Aorta (tissue), 5 donors: ENCODE measurements at places on chromosomes 12 and 14. TPM values are rescaled to one million over a fixed set of nuclear protein-coding genes. Genes with fewer than 3 reads are reported as not detected.

DNA sequence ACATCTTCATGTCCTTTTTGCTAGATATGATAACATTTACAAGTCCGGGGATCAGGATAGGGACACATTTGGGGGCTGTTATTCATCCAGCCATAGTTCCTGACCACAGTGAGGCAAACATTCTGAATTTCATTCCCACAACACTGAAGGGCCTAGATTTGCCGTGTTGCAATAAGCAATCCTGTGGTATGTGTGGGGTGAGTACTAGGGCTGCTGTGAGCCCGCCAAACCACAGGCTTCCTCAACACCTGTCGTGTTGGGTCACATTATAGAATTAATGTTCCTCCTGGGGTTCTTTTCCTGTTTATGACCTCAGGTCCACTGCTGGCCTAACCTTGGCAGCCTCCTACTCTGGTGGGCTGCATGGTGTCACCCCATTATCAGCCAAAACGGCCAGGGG is 119.2 kb downstream of the TBC1D30 start:
- H3K4me1 ChIP-seq: peaks cover 2% of the 10 kb centered on the region
- no peak overlapping the region for H3K4me3 ChIP-seq
- DNase-seq: no peak
- H3K27ac ChIP-seq: no peak overlapping the region
- H3K27me3 ChIP-seq: no peaks in the 10 kb centered on the region
- no peaks in the 10 kb centered on the region for H3K36me3 ChIP-seq

The LRFN5 gene
- 0.94 TPM for total RNA-seq

GRCh38 chr14:74934476-74935359 is 11.7 kb upstream of the RPS6KL1 start:
- H3K27ac ChIP-seq: no peak overlapping the region
- no peaks in the 10 kb centered on the region for H3K27me3 ChIP-seq
- DNase-seq: peak; percentile 54
- H3K4me1 ChIP-seq: no peaks in the 10 kb centered on the region

DNA sequence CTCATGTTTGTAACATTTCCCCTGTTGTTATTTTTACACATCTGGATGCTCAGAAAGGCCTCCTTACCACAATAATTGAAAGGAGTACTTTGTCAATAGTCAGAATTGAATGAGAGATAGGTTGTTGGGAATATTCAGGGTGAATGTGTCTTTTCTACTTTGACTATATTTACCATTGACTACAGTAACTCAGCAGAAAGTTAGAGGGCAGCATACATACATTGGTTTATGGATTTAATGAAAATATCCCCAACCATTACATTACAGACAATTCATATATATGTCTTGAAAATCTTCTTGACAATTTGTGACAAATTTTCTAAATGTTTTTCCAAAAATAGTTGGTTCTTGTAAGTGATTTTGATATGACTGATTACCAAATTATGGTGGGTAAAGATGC is 97.7 kb downstream of the NTS start:
- H3K27ac ChIP-seq: no peak overlapping the region
- no peak overlapping the region for H3K4me3 ChIP-seq
- H3K36me3 ChIP-seq: no peaks in the 10 kb centered on the region

DNA sequence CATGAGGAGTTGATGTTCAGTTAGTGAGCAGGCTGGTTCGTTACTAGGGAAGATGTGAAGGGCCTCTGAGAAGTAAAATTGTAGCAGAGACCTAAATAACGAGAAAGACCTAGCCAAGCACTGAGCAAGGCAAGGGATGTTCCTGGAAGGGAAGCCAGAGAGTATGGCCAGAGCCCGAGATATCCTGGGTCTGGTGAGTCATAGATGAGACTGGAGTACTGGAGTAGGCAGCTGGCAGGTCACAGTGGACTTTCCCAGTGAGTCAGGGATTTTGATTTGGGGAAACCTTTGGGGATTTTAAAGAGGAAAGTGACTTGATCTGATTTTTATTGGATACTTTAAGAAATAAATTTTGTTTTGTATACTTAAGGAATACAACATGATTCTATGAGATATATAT is 369.0 kb downstream of the DIO2 start:
- H3K27ac ChIP-seq: no peak overlapping the region
- peaks cover 2% of the 10 kb centered on the region for H3K4me1 ChIP-seq
- H3K4me3 ChIP-seq: no peak overlapping the region
- H3K27me3 ChIP-seq: no peaks in the 10 kb centered on the region
- no peak for DNase-seq

DNA sequence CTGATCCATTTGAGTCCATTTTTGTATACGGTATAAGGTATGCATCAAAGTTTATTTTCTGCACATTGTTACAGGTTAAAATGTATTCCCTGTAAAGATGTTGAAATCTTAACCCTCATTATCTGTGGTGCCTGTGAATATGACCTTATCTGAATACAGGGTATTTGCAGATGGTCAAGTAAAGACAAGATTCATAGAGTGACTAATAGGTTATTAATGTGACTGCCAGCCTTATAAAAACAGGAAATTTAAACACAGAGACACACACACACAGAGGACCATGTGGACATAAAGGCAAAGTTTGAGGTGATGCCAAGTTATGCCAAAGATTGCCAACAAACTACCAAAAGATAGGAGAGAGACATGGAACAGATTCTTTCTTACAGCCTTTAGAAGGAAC is 347.2 kb upstream of the DCN start:
- H3K4me1 ChIP-seq: no peaks in the 10 kb centered on the region
- H3K4me3 ChIP-seq: no peak overlapping the region
- no peaks in the 10 kb centered on the region for H3K27me3 ChIP-seq
- no peak overlapping the region for H3K27ac ChIP-seq

The CMA1 gene
- total RNA-seq: 2.8 TPM

The SRRM4 gene
- 0.27 TPM for total RNA-seq

DNA sequence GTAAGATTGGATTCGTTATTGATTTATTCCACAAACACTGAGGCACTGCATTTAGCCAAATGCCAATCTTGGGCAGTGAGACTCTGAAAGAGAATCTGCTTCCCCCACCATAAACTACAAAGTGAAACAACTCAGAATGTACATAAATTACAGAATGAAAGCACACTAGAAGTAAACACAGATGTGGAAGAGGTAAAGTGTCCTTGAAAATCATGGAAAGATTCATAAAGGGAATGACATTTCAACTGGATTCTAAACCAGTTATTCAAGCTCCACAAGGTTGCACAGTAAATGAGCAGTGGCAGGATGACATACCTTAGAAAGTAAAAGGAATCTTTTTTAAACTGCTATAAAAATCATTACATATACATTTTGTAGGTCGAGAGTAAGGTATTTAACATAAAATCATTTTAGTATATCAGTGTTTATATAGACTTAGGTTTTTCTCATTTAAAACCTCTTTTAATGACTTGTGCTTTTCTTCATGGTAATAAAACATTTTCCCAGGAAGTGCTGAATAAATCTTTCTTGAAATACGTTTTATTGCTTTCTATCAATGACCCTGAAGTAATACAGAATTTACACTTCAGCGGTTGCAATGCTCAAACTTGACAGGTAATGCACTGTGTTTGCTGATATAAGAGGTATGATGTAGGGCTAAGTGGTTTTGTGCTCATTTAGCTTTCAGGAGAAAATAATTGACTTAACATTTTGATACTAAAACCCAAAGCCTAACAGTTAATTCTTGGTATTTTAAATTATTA is 270.6 kb downstream of the NAV3 start:
- H3K4me1 ChIP-seq: no peaks in the 10 kb centered on the region
- no peak for DNase-seq
- H3K27me3 ChIP-seq: no peaks in the 10 kb centered on the region
- no peak overlapping the region for H3K27ac ChIP-seq
- no peak overlapping the region for H3K4me3 ChIP-seq

The CHST11 gene
- total RNA-seq: 31.0 TPM

GRCh38 chr12:86838711-86839110 is 582.5 kb upstream of the MGAT4C start:
- no peak overlapping the region for H3K27ac ChIP-seq
- H3K27me3 ChIP-seq: no peaks in the 10 kb centered on the region
- H3K4me1 ChIP-seq: no peaks in the 10 kb centered on the region

The SLC38A2 gene
- total RNA-seq: 329 TPM

- H3K27me3 ChIP-seq: no peaks in the 10 kb centered on the region
- DNase-seq: no peak
- no peak overlapping the region for H3K27ac ChIP-seq
- no peaks in the 10 kb centered on the region for H3K4me1 ChIP-seq
- no peaks in the 10 kb centered on the region for H3K36me3 ChIP-seq
- H3K4me3 ChIP-seq: no peak overlapping the region
Measured at GRCh38 chr14:97155814-97156213, 358.6 kb downstream of the VRK1 start.

The LPAR5 gene
- total RNA-seq: 2.5 TPM

GRCh38 chr12:89358805-89359204 is 6.5 kb upstream of the DUSP6 start:
- DNase-seq: no peak
- H3K4me1 ChIP-seq: peaks cover 13% of the 10 kb centered on the region
- H3K27ac ChIP-seq: no peak overlapping the region
- no peaks in the 10 kb centered on the region for H3K27me3 ChIP-seq
- no peak overlapping the region for H3K4me3 ChIP-seq

DNA sequence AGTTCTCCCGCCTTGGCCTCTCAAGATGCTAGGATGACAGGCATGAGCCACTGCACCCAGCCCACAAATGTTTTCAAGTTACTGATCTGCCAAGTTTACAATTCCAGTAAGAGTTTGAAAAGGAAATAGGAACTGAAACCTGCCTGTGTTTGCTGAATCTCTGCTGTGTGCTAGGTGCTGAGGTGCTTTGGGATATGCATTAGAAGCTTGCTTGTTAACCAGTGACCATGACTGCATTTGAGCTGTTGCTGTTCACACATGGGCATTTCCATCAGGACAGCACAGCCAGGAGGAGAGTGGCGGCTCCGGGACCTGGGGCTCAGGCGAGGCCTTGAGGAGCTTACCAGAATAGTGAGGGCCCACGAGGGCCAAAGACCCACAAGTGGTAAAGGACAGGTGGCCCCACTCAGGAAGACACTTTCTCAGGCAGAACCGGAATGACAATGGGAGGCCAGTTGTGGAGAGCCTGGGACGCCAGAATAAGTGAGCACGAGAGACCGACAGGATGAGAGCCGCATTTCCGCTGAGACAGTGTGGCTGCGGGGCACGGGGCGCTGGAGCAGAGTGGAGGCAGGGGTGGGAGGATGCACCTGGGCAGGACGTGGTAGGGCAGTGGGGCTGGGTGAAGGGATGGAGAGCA is 54.5 kb upstream of the MMP17 start:
- H3K4me3 ChIP-seq: no peak overlapping the region
- H3K27ac ChIP-seq: no peak overlapping the region
- no peak for DNase-seq
- no peaks in the 10 kb centered on the region for H3K36me3 ChIP-seq
- no peaks in the 10 kb centered on the region for H3K27me3 ChIP-seq
- H3K4me1 ChIP-seq: no peaks in the 10 kb centered on the region

DNA sequence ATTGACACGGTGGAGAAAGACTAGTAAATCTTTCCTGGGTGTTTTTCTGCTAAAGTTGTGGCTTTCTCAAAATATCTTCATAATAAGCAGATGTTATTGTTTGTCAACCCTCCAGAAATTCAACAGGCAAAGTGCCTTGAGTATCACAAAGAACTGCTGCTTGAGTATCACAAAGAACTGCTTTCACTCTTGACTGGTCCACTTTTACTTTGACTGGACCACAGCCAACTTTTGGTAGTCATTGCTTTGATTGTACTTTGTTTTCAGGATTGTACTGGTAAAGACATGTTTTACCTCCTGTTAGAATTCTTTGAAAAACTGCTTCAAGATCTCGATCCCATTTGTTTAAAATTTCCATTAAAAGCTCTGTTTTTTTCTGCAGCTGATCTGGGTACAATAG is 62.6 kb downstream of the PDZRN4 start:
- no peak overlapping the region for H3K27ac ChIP-seq
- no peak overlapping the region for H3K4me3 ChIP-seq
- H3K4me1 ChIP-seq: no peaks in the 10 kb centered on the region
- H3K27me3 ChIP-seq: no peaks in the 10 kb centered on the region

The PIANP gene
- total RNA-seq: 10.7 TPM

DNA sequence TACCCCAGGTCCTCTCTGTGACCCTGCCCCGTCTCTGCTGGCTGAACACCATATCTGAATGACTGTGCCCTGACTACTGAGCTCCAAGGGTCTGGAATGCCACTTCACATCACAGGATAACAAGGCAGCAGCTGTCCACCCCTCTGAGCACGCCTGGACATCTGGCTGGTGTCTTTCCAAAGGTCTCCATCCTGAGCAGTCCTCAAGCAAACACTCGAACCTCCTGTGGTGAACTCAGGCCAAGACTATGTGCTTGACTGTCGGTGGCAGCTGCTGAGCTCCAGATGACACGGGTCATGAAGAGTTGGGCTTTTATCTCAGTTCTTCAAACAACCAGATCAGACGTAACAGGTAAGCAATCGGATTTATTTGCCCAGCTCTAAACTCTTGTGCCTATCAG is 117.2 kb upstream of the BCL2L14 start:
- no peak overlapping the region for H3K27ac ChIP-seq
- H3K4me3 ChIP-seq: no peak overlapping the region
- no peaks in the 10 kb centered on the region for H3K36me3 ChIP-seq
- H3K27me3 ChIP-seq: no peaks in the 10 kb centered on the region
- DNase-seq: no peak
- H3K4me1 ChIP-seq: no peaks in the 10 kb centered on the region

DNA sequence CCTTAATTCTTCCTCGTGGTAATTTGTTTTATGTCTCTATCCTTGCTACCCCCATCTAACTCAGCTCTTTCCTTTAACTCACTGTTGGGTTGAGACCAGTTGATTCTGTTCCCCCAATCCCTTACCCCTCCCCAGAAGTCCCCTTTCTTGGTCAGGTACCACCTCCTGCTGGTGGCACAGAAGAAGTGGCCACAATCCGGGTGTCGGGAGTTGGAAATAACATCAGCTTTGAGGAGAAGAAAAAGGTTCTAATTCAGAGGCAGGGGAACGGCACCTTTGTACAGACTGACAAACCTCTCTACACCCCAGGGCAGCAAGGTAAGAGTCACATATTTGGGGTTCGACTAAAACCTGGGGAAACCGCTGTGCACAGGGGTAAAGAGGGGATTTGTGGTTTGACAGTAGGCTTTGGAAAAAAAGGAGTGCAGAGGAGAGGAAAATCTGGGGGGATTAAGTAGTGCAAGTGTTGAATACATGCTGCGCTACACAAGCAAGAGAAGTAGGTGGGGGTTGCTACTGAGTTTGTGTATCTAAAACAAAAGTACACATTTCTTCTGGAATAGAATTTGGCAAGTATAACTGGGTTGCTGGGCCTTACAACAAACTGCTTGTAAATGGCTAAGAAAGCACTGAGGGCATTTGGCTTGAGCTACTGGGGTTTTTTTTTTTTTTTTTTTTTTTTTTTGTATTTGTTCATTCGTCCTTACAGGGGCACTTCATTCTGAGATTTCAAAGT is 1.3 kb downstream of the A2ML1 start:
- no peak overlapping the region for H3K27ac ChIP-seq
- DNase-seq: no peak
- no peaks in the 10 kb centered on the region for H3K27me3 ChIP-seq
- H3K4me1 ChIP-seq: no peaks in the 10 kb centered on the region
- no peaks in the 10 kb centered on the region for H3K36me3 ChIP-seq

The FAIM2 gene
- 16.4 TPM for total RNA-seq

The OR5AU1 gene
- total RNA-seq: not detected

The RAD9B gene
- total RNA-seq: 0.57 TPM
